ENCODE measurements at places on chromosomes 11 and 22.
A peak's percentile ranks its signal among the peaks of the same experiment; 100 is the strongest.

GRCh38 chr11:65646958-65647701 lies 9.2 kb downstream of the SIPA1 start:
- no peak for DNase-seq

GRCh38 chr11:101867951-101868350 lies 46.9 kb upstream of the CEP126 start:
- DNase-seq, result no peak

DNA sequence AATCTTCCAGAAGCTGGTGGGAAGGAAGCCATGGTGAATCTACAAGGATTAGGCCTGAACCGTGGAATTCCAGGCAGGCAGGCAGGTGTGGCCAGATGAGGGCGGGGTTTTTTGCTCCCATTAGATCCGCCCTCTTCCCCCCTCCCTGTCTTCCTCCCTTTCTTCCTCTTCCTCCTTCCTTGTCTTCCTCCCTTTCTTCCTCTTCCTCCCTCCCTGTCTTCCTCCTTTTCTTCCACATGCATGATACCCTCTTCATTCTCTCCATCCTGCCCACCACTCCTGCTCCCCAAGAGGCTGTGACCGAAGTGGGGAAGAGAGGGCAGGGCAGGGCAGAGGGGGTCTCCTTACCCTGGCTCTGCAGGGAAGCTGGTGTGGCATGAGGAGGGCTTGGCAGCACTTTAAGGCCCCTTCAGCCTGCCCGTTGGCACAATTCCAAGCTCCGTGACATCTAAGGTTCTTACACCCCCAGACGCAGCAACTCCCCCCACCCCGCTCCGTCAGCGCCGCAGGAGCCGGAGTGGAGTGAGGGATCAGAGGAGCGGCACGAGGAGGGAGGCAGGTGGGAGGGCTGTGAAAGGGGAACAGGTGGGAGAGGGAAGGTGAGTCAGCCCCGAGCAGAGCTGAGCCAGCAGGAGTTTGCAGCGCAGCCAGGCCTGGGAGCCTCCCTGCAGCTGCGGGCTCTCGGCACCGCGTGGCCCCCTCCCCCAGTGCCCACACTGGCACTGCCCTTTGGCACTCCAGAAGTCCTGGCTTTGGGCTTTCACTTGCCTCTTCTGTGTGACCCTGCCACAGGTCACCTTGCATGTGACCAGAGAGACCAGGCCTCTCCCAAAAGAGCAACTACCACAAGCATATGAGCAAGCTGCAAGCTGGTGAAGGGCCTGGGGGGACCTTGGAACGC lies 32.1 kb downstream of the KCNJ4 start:
- no peak for DNase-seq

GRCh38 chr11:124842305-124842704 lies 22.9 kb upstream of the ROBO3 start:
- no peak for DNase-seq

DNA sequence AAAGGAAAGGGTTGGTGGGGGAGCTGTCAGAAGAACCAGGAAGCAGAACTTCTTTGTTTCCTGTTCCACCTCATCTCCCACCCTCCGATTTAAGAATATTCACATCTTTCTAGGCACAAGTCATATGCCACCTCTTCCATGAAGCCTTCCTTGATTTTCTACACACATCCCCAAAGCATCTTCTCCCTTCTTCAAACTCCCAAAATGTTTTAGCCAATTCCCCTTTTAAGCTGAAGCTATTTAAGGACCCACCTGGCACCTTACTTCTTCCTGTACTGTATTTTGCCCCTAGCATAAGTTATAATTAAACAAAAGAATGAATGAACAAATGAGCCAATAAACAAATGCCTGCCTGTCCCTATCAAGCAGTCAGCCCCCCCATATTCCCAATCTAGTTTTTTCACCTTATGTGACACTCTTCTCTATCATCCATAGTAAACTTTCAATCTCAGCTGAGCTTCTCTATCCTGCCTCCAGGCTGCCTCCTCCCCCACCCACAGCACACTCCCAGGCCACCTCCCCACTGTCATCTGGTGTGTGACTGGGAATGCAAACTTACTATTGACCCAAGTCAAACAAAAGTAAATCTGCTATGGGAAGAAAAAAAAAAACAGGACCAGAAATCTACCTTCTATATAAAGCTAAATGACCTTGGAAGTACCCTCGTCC lies 3.9 kb downstream of the TNKS1BP1 start:
- DNase-seq, result no peak

DNA sequence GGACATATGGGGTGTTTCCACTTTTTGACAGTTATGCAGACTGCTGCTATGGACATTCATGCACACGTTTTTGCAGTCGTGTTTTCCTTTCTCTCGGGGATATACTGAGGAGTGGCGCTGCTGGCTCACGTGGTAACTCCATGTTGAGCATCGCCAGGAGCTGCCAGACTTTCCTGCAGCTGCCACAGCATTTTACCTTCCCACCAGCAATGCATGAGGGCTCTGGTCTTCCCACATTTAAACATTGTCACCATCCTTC lies 95.4 kb downstream of the TBC1D22A start:
- DNase-seq, result no peak

- DNase-seq, result no peak
These were observed 56.1 kb downstream of the PRMT3 start for GRCh38 chr11:20443596-20443995.

- DNase-seq, result no peak
These were observed 170.3 kb downstream of the CADM1 start for GRCh38 chr11:115333949-115334348.

GRCh38 chr11:15627560-15627959 lies 512.8 kb downstream of the INSC start:
- DNase-seq, result no peak

- DNase-seq, result no peak
These were observed 174.1 kb downstream of the ARHGAP42 start for GRCh38 chr11:100861212-100861611.

GRCh38 chr11:124481365-124482323 lies 36.1 kb upstream of the OR8B8 start:
- DNase-seq, result no peak

- DNase-seq, result no peak
These were observed 76.2 kb downstream of the SLC1A2 start for GRCh38 chr11:35343033-35343598.

GRCh38 chr11:7982582-7983119 lies 4.5 kb upstream of the EIF3F start:
- no peak for DNase-seq

DNA sequence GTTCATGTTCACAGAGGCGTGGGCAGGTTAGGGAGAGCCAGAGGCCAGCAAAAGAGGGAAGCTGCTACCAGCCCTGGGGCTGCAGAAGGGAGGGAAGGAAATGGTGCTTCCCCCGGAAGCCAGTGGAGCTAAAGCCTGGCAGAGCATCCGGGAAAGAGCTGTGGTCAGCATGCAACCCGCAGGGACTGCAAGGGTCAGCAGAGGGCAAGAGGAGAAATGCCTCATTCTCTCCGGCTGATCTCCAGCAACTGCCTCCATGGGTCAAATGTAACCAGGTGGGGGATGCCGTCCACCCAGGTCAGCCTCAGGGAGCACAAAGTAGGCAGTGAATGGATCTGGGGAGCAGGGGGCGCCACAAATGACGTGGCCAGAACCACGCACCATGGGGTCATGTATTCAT lies 36.9 kb upstream of the PRR5 start:
- no peak for DNase-seq

- no peak for DNase-seq
These were observed 202.0 kb upstream of the SNX19 start for GRCh38 chr11:131118247-131118646.

DNA sequence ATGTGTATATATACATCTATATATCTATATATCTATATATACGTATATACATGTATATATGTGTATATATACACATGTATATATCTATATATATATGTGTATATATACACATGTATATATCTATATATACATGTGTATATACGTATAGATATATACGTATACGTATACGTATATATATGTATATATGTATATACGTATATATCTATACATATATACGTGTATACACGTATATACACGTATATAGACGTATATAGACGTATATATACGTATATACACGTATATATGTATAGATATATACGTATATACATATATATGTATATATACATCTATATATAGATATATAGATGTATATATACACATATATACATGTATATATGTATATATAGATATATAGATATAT lies 25.1 kb upstream of the CAPRIN1 start:
- no peak for DNase-seq

- DNase-seq, result no peak
These were observed 1.4 kb downstream of the USP47 start for GRCh38 chr11:11843211-11843621.

DNA sequence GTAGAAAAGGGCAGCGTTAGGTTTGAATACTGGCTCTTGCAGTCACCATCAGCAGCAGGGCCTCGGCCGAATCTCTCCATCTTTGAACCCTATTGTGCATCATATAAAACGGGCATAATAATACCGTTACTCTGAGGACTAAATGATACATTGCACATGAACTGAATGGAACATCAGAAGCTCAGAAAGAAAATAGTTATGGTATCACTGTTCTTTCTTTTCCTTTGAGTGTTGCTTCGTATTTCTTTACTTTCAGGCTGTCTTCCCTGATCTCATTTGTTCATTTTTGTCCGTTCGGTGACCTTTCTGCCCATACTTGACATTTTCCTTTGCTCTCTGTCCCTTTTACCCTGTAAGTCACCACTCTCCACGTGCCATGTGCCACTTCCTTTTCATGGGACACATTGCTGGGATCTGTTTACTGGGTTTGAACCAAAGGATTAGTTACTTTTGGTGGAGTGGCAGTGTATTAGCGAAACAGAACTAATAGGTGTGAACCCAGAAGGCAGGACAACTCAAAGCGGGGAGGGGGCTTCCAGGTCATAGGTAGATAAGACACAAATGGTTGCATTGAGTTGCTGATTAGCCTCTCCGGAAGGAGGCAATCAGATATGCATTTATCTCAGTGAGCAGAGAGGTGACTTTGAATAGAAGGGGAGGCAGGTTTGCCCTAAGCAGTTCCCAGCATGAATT lies 717 bp upstream of the ZNF202 start:
- no peak for DNase-seq

DNA sequence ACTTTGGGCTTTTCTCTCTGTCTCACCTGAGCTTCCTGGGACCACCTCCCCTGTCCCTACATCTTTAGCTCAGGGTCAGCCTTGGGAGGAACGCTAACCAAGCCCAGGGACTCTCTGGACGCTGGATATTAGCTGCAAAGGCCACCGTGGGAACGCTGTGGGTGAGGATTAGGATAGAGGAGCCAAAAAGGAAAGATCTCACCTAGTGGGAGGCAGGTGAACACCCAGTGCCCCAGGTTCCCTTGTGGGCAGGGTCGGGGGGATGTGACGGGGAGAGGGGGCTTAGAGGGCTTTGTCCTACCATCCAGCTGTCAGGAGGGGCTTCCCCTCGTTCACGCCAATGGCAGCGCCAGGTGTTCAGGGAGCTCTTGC lies 50.2 kb downstream of the LINC01488 start:
- no peak for DNase-seq

GRCh38 chr11:117716521-117717440 lies 80.2 kb downstream of the DSCAML1 start:
- no peak for DNase-seq

- DNase-seq, result no peak
These were observed 20.3 kb upstream of the MICAL3 start for GRCh38 chr22:18044548-18045271.

DNA sequence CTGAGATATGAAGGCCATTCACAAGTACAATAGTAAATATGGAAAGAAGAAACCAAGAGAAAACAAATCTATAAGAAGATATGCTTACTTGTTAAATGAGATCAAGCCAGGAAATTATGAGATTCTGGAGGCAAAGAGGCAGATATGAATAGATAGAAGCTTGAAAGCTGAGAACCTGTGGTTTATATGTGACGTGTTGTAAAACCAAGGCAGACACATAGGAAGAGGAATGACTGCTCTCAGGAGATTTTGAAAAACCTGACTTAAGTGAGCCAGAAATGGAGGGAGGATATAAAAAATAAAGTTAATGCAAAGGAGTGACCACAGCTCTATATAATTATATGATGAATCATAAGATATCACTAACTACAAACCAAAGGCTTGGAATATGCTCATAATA lies 1160.5 kb upstream of the CNTN5 start:
- no peak for DNase-seq

- DNase-seq, result peak; percentile 44
These were observed 88.6 kb downstream of the SNX19 start for GRCh38 chr11:130827451-130828377.

DNA sequence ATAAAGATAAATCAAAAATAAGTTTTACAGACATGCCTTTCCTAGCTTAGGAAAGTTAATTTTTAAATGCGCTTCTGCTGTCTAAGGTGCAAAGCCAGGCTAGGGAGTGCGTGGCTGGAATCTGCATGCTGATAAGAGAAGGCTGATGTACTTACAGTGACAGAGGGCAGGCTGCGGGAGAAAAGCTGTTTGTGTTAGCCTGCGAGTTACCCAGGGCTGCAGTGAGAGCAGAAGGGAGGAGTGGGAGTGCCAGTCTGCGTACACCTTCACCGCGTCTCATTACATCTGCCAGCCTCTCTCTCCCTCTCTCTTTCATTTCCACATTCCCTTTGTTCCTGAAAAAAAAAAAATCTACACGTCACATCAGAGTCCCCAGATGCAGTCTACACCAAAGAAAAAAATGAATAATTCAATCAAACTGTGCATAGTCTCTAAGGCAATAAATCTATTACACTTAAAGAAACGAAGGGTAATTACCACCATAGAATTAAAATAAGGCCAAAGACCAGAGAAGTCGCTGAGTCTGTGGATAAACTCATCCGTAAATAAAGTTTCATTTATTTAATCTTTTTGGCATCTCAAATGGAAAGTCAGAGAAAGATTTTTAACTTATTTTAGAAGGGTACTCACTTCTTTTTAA lies 126.4 kb upstream of the C11orf58 start:
- peak; percentile 20 for DNase-seq

- peak; percentile 81 for DNase-seq
These were observed 688 bp downstream of the SERPING1 start for GRCh38 chr11:57597916-57598830.

DNA sequence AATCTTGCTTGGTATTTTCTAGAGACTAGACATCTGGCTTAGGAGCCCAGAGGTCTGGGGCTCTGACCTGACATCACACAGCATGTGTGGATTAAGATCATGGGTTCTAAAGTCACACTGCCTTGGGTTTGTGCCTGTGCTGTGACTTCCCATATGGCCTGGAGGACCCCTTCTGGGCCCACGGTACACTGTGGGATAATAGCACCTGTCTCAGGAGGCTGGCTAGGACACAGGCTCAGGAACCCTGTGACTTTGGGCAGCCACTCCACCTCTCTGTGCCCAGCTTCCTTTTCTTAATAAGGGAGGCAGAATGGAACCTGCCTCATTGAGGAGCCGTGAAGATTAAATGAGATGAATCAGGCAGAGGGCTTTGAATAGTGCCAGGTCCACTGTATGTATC lies 99.2 kb upstream of the B3GAT1 start:
- DNase-seq, result no peak

DNA sequence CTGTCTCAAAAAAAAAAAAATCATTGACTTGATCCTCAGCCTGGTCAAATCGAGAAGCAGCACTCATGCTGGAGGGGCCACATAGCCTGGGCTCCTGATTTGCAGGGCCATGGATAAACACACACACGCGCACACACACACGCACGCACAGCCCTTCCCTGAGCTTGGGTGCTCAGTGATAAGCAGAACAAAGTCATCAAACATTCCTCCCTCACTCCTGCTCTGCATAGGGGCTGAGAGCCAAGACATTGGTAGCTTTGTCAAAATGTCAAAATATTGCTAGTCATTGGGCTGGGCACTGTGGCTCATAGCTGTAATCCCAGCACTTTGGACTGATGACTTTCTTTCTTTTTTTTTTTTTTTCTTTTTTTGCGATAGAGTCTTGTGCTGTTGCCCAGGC lies 34.0 kb upstream of the A4GALT start:
- no peak for DNase-seq

Data from neural crest cell (in vitro differentiated cells).